Amniotic stem cell (primary cell): ENCODE measurements at places on chromosomes 5 and 9.

DNA sequence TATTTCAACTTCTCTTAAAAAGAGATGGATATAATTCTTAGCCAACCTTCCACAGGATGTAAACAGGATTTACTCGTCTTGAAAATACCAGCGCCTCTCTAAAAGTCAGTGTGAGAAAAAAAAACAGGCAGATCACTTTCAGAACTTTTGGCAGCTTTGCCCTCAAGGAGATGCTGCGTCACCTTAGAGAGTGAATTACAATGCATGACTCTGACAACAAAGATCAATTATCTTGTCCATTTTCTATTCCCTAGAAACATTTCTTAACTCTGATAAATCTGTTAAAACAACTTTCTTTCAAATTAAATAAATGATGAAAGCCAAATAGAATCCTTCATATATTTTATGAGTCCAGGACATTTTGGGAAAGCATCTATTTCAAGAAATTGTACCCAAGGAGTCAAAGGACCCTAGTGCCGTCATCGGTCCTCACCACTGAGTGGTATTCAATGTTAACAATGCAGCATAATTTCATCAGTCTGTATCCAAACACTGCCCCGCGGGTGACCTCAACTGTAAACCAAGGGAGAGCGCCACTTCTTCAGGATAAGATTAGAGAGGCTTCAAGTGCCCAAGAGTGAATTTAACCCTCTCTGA is 536.0 kb downstream of the PDE4D start:
- no peak for DNase-seq

DNA sequence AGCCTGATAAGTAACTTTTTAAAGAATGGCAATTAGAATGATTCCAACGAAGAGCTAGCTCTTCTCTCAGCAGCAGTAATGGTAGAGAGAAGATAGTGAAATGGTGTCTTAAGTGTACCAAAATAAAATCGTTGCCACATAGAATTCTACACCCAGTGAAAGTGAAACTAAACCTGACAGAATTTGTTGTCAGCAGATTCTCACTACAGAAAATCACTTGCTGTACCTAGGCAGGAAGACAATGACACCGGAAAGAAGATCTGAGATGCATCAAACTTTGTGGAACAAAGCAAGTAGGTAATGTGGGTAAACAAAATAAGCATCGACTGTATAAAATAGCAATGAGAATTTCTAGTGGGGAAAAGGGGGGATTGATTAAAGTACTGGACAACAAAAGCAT is 20.7 kb upstream of the EBF1 start:
- no peak for DNase-seq

DNA sequence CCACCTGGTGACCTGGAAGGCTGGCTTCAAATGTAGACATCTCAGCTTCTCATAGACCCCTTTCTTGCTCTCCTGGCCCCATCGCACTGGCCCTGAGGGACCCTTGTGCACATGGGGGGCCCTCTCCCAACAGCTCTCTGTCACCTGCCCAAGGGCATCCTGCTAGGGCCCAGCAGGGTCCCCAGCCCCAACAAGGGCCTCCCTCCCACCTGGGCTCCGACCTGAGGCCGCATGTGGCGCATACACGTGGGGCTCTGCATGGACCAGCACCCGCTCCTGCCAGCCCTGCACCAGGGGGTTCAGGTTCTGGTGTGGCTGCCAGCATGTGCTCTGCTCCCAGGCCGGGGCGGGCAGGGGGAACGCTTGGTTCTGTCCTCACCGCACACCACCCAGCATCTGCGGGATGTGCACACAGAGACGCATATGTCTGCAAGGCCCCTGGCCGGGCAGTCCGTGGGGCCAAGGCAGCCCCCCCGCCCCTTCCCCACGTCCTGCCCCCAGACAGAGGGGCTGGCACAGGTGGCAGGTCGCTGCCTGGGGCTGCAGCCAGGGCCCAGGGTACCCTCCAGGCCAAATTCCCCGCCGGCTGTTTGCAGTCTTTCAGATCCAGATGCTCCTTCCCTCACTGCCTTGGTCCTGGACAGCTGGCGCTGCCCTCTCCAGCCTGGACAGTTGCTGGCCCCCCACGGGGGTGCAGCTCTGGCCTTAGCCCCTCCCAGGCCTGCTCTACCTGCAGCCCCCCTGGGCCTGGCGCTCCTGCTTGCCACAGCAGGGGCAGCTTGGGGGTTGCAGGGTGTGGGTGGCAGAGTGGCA is 17.9 kb upstream of the NRARP start:
- DNase-seq = no peak

DNA sequence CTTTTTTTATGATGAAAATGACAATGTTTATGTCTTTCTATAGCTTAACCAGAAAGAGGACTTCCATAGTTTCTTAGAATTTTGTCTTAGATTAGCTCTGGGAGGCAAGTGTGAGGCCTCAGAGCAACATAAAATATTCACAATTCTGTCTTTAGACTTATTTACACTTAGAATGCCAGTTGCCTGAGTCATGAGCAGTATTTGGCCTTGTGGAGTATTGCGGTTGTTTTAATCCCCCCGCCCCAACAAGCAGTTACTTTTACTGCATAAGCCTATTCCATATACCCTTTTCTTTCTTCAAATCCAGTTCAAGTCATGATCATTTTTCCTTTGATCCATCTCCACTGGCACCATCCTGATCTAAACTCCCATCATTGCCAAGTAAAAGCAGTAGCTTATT is 198.0 kb upstream of the EGFLAM start:
- no peak for DNase-seq

DNA sequence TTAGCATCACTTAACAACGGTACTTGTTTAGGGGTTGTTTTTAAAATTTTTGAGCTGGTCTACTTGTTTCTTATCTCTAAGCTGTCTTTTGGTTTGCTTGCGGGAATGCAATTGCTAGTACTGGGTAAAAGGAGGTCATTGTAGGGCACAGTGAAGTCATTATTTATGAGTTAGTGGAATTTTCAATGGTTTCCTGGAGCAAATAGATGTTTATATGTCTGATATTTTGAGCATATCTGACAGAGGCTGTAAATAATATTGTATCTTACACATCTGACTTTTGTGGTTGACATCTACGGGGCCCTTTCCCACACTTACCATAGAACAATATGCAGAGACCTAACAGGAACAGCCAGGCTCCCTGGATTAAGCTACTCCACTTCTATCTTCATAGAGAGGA is 90.4 kb upstream of the IL6ST start:
- DNase-seq = no peak

DNA sequence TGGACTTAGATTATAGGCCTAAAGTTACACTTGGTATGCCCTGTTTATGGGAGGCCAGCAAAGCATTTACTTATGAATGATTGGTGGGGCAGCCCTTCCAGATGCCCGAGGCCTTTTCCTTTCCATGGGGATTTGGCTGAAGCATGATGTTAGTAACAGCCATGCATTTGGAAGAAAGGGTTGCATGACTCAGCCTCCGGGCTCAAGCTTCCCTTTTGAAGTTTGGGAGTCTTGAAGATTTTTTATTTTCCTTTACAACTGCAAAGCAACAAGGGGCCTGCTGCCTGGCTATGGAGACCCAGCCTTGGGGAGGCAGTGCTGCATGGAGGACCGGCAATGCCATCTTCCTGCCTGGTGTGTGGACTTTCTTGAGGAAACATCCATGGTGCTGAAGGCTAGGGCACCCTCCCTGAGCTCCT is 244.7 kb downstream of the ICE1 start:
- no peak for DNase-seq

- DNase-seq = no peak
Measured at GRCh38 chr9:87498046-87498810, 561 bp downstream of the DAPK1 start.

DNA sequence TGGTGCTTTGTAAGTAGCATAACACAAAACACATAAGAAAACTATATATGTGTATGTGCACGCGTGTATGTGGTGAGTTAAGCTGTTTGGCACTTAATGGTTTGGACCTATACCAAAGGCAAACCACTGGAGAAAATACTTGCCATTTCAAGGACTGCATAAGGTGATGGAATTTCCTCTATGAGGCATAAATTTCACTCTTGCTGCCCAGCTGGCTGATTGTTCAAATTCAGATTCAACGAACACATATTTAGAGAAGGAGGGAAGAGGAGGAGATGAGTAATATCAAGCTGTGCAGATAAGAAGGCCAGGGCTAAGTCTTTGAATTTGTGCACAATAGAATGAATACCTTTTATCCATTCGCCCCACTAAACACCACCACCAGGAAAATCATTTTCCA is 470.6 kb upstream of the MPDZ start:
- DNase-seq = no peak

GRCh38 chr9:83651558-83651957 is 28.6 kb downstream of the IDNK start:
- no peak for DNase-seq

- peak; percentile 13 for DNase-seq
Measured at GRCh38 chr9:13478160-13478559, 198.7 kb upstream of the MPDZ start.

- DNase-seq = no peak
Measured at GRCh38 chr5:61788548-61788947, 456.5 kb downstream of the ZSWIM6 start.

- DNase-seq = no peak
Measured at GRCh38 chr9:126497660-126498275, 116.0 kb upstream of the LMX1B start.

DNA sequence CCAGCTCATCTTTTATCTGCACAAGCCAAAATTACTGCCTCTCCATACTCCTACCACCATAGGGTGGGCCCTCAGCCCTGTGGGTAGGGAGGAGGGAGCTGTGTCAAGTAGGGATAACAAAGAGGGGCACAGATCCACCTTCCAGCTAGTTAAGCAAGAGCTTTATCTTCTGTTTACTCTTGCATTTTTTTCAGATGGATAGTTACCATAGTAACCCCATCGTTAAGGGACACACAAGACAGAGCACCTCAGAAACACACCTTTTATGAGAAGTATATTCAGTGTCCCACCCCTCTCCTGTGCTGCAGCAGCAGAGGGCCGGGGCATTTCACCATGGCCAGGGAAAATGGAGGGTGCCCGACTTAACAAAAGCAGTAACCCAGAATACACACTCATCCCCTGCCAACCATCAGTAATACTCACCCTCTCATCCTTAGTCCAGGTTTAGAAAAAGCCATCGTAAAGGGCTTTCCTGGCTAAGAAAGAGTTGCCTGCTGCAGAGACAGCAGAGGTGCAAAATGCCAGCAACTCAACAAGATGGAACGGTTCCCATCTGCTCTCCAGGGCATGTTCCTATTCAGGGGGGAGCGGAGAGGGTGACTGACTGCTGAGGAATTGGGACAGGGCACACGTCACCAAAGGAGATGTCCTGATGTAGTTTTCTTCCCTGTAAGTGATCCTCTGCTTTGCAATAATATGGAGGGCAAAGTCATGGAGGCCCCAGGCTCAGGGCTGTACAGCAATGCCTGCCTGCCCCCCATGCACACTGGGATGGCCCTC is 25.1 kb downstream of the MACROH2A1 start:
- DNase-seq = no peak

GRCh38 chr9:128987805-128988204 is 40.3 kb downstream of the NUP188 start:
- peak; percentile 36 for DNase-seq

DNA sequence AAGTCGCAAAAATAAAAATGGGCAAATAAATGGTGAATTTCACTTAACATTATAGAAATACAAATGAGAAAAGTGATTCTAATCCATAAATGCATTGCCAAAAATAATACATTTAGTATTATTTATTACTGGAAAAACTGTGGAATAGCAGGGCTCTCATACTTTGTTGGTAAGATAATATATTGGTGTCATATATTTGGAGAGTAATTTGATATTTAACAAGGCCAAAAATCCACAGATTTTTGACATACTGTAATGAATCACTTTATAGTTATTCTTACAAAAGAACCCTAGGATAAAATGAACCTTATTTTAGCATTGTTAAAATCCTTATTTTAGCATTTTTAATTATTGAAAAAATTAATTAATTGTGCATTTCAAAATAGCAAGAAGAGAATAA is 397.2 kb upstream of the DAB2 start:
- no peak for DNase-seq

- no peak for DNase-seq
Measured at GRCh38 chr9:89493181-89493580, 4.7 kb downstream of the SEMA4D start.

GRCh38 chr9:34716711-34717110 is 6.8 kb upstream of the CCL21 start:
- DNase-seq = no peak

DNA sequence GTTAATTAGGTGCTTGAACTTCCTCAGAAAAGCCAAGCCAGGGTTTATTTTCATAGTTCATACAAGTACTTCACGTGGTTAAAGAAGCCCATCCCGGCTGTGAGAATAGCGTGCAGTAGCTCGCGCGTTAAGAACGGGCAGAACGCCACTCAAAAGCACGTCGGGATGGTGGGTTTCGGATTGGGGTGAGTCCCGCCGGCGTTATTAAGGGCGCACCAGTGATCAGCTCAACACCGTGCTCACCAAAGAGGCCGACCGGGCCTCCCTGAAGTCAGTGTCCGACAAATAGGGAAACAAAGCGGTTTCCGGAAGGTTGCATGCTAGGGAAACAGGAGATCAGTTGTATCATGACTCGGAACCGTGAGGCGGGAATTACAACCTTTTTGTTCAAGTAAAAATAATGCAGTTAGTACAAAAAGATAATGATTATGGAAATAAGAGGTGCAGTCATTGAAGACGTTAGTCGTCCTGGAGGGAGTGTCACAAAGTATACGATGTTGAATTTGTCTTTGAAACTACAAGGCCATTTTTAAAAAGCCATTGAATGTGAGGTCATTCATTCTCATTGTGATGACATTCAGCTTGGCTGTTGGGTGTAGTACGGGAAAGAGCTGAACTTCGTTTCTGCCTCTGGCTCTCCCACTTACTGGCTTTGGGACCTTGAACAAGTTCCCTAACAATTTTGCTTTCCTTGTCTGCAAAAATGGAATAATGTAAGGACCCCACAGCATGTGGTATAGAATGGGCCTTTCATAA is 992 bp downstream of the SETD9 start:
- DNase-seq = peak; percentile 53

DNA sequence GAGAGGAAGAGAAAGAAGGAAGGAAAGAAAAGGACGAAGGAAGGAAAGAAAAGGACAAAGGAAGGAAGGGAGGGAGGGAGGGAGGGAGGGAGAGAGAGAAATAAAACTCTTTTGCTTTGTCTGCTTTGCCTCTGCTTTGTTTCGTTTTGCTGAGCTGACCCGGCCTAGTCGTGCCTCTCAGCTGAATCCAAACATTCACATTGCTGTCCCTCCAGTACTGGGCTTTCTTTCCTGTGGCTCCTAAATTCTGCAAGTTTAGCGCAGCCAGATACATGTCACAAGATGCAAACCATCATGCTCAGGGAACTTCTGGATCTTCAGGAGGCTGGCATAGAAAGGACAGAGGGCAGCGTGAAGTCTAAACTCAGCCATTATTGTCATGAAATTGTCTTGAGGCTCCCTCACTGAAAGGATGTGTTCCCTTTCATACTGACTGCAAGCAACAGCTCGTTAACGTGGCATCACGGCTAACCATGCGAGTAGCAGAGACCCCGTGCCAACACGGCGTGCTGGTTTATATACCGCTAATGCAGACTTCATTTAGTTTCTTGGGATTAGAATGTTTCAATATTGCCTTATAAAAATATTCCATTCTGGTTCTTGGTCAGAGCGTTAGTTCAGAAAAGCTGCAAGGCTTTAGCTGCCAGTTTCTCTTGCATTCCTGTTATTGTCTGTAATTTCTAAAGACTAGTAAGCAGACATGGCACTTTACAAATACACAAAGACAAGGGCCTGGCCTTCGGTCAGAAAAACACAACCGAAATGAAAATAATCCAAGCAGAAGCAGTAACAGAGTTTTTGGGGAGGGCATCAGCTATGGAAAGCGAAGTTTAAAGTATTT is 94.2 kb downstream of the TMEM174 start:
- no peak for DNase-seq

GRCh38 chr9:78278177-78278777 is 18.6 kb upstream of the PSAT1 start:
- no peak for DNase-seq

GRCh38 chr5:14061106-14061505 is 82.0 kb upstream of the TRIO start:
- DNase-seq = no peak
